ENCODE measurements at places on chromosomes 6 and 20.

DNA sequence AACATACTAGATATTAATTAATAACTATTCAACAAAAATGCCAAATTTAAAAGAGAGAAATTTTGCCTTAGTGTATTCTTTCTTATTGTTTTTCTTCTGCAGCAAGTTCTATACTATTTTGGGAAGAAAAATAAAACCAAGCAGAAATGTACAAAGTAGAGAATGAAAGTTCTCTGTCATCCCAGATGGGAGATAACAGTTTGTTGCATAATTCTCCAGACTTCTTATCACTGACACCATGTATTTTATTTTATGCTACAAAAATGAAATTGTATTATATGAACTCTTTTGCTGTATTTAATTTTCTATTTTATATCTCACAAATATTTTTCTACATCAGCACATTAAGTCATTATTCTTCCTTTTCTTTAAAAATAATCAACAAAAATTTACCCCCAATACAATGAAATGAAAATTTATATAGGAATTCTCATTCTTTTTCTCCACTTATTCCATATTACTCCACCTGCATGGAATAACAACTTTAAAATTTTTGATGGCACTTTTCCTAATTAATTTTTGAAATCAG lies 18.2 kb downstream of the TMEM244 start:
- no peak for DNase-seq

DNA sequence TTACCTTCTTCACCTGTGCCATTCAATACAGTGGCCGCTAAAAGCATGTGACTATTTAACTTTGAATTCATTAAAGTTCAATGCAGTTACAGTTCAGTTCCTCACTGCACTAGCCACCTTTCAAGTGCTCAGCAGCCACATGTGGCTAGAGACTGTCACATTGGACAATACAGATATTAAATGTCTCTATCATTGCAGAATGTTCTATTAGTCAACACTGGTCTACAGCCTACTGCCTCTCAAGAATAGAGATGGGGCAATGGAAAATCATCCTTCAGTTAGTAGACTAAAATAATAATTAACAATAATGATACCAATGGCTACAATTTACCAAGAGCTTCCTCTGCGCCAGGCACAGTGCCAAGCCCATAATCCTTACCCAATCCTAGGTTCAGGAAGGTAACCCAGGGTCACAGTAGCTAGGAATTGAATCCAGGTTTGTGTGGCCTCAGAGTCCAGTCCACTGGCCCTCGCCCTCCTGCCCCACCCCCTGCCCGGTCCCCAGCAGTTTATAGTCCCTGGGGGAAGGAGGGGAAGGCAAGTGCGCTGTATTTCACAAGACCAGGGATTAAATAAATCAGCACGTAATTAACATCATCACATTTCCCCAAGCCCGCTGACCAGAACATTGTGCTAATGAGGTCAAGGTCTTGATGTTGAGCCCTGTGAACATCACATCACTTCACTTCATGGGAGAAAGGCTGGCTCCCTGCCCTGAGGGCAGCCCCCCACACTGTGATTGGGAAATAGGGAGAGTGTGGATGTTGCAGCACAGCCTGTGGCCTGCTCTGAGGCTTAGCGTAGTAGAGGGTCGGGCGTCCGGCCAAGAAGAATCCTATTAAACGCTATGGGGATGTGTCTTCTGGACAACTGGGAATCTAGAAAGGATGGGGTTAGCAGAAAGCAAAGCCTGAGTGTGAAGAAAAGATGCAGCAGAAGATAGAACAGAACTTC lies 147.2 kb downstream of the VEGFA start:
- DNase-seq, result no peak

GRCh38 chr6:149478631-149479314 lies 6.0 kb downstream of the ZC3H12D start:
- DNase-seq, result no peak

GRCh38 chr20:41424546-41424945 lies 57.9 kb upstream of the EMILIN3 start:
- DNase-seq, result no peak

DNA sequence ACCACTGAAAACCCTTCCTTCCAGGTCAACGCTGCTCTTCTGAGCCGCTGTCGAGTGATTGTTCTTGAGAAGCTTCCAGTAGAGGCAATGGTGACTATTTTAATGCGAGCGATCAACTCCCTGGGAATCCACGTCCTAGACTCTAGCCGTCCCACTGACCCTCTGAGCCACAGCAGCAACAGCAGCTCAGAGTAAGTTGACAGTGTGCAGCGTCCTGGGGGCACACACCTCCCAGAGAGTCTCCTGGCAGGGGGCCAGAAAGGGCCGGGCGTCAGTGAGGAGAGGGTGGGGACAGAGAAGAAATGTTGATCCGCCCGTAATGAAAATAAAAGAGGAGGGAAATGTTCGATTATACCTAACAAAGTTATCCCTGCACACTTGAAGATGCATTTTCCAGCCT lies 5.0 kb downstream of the WRNIP1 start:
- DNase-seq, result no peak

DNA sequence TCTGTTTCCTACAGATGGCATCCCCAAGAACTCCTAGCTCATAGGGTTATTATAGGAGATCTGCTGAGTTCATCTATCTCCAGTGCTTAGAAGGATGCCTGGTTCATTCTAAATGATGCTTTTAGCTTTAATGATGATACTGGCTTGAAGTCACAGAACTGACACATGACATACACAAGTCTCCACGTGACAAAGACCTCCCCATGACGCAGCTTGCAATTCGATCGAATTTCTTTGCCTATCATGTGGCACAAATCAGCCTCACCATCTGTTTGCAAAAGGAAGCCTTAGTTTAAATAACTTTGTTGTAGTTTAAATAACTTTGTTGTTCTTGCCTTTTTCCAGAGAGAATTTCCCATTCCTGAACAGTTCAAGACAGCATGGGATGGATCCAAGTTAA lies 44.1 kb upstream of the FAM8A1 start:
- no peak for DNase-seq

GRCh38 chr6:2133716-2134310 lies 111.6 kb downstream of the GMDS start:
- no peak for DNase-seq

- DNase-seq, result no peak
Observed at GRCh38 chr20:39835130-39835842, 853.8 kb downstream of the MAFB start.

DNA sequence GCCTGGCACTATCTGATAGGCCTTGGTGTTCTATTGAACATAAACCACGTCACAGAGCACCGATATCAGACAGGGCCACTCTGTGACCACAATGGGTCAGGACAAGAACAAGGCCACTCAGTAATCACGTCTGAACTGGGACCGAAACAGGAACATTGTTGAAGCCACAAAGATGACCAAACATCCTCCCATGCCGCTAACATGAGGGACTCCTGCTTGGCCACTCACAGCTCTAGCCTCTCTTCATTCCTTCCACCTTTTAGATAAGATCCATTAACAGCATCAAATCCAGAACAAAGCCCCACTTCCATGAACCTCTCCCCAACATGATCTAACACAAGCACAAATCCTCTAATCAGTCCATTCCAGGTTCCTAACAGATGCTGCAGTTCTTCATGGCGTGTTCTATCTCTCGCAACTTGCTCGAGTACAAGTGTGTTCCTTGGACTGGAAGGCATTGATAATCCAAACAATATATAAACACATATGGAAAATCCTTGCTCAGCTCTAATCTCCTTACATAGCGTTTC lies 7.4 kb downstream of the SIRT5 start:
- DNase-seq, result no peak

DNA sequence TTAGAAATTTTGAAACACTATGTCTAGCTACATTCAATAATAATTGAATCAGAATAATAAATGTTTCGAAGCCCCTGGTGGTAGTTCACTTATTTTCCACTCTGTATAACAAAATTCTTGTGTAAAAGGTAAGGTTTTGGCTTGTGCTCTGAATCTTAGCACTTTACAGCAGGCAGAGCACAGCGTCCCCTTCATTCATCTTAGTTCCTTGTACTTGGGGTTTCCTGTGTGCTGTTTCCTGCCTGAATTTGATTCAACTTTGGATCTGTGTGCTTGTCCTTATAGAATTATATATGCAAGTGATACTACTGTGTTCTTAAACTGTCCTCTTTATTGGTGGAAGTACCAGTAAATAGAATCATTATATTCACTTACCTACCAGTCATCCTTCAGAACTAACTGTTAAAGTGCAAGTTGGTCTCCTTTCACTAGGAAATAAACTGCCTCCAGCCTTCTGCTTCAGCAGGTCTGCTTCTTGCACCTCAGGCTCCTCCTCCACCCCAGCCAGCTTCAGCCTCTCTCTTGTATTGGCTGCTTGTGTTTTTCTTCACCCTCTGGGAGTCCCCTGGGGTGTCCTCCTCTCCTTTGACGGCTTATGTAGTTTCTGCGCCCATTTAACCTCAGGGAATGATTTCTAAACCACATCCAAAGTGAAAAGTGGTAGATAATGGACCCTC lies 28.8 kb upstream of the TULP4 start:
- DNase-seq, result no peak

DNA sequence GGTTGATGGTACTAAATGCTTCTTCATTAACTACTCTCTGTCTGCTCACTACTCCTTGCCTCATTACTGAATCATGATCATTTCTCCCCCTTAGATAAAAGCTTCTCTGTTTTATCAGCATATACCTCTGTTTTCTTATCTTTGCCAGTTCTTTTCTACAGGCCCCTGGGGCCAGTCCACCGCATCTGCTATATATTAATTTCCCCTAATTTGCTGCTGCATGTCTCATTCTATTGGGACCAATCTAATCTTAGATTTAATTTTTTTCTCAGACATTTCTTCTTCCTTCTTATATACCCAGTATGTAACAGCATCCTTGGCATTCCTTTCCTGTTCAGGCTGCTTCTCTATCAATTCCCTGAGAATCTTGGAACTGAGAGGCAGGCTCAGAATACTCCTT lies 51.2 kb downstream of the GRIK2 start:
- no peak for DNase-seq

- DNase-seq, result no peak
Observed at GRCh38 chr6:34138191-34138590, 7.7 kb downstream of the GRM4 start.

DNA sequence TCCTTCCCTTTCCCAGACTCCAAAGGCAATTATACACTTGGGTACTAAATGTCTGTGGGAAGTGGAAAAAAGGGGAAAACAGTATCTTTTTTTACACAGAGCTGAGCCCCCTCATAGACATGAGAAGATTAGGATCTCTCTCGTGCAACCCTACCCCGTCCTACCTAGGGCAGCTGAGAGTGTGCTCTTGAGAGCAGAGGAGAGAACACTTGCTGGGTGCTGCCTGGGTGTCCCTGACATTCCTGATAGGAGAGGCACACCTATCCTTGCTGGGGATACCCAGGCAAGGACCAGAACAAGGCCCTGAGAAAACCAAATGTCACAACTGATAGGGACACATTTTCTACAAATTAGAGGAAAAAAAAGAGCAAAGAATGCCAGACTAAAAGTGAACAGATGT lies 81.2 kb downstream of the PREP start:
- no peak for DNase-seq

GRCh38 chr20:16441546-16442164 lies 131.6 kb downstream of the KIF16B start:
- no peak for DNase-seq

DNA sequence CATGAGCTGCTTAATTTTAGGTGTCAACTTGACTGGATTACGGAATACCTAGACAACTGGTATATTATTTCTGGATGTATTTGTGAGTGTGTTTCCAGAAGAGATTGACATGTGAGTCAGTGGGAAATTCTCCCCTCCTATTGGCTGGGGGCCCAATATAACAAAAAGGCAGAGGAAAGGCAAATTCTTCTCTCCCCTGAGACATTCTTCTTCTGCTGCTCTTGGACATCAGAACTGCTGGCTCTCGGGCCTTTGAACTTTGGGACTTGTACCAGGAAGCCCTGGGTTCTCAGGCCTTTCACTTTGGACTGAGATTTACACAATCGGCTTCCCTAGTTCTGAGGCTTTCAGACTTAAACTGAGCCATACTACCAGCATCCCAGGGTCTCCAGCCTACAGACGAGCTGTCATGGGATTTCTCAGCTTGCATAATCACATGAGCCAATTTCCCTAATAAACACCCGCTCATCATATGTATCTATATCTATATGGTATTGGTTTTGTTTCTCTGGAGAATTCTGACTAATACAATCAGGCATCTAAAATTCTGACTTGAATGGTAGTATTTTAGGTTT lies 7.6 kb upstream of the BTN3A3 start:
- no peak for DNase-seq
